ENCODE measurements at places on chromosomes 4 and X.

GRCh38 chr4:98514741-98515469, 143.5 kb downstream of the TSPAN5 start:
- no peak for DNase-seq

DNA sequence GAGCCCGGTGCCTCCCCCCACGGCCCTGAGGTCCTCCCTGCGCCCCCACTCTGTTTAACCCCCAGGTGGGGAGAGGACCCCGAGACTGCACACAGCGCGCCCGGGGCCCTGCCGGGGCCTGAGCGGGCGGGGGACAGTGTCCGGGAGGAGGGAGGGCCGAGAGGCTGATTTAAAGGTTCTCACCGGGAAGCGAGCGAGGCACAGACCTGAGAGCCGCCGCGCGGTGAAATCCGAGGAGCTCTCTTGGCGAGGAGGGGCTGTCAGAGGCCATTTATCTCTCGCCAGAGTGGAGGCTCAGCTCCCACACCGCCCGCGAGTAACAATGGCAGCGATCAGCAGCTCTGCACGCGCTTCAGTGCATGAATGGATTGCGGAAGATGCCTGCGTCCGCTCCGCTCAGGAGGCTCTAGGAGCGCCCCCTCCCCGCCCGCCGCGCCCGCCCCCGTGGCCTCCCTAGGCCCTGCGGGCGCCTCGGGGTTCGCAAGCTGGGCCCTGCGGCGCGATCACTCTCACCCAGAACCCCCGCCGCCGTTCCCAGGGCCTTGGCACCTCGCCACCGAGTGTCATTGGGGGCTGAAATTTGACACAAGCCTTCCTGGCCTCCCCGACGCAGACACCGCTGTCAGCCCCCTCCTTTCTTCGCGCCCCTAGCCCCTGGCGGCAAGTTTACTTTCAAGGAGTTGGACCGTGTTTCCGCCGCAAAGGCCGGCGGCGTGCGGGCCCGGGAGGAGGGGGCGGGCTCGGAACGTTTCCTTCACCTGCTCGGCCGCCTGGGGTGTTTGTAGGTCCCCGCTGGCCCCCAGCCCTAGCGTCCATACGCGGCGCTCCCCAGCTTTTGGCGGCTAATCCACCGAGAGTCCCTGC, 48.7 kb upstream of the BCOR start:
- DNase-seq: no peak

GRCh38 chr4:154516318-154517029, 24.9 kb upstream of the DCHS2 start:
- DNase-seq: no peak

- no peak for DNase-seq
Observed at GRCh38 chr4:174869339-174869738, 40.3 kb upstream of the GLRA3 start.

DNA sequence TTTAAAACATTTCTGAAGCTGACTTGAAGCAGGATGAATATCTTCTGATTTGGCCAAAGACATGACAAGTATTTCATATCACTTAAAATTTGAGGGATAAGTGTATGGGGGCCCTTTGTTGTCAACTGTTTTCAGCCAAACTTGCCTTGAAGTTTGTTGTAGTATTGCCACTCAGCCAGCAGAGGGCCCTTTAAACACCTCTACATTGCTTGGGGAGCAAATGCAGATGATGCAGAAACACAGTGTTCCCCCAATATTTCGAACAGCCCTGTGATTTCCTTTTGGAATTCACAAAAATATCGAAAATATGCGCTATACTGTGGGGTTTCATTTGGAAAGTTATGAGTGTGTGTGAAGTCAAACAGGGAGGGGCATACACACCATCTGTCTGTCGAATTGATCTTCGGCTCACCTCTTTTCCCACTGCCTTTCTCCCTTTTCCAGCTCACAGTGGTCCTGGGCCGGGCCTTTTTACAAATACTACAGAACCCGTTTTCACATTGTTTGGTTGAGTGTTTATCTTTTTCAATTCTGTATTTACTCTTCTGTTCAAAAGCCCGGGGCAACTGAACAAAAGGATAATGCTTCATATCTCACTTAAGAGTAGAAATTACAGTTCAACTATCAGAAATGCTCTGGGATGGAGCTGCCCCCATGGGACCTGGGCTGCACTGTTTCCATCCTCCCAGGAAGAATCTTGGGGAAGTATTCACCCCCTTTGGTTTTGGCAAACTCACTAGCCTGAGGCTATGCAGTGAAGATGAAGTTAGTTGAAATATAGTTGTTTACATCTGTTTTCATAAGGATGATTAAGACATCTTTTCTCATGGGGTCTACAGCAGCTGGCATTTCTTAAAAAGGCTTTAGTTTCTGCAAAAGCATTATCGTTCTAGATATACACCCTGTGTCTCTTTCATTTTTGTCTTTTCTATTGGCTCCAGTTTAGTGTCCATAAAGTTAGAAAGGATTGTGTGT, 137.6 kb downstream of the EGF start:
- peak; percentile 76 for DNase-seq

DNA sequence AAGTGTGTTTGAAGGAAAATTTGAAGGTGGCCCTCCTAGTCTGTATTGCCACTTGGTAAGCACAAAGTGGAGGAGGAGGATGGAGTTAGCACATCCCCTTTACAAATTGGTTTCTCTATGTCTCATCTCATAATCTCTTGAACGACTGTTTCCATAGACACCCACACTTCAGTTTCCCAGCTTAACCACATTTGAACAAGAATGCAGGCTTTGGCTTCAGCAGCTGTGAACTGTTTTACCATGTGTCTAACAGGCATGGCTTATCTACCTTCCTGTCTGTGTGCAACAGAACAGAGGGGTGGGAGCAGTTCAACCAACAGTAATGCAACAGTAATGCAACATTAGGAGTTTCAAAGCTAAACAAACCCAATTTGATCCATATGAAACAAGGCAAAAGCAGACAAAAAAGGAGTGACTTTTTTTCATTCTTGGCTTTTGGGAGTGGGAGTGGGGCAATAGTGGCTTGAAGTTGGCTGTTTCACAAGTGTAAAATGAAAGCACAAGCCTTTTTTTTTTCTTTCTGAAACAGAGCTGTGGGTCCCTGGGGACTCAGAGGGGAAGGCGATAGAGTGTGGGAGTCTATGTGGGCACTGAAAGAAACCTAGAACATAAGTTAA, 108.0 kb downstream of the ITM2A start:
- DNase-seq: no peak

GRCh38 chr4:85302756-85303155, 172.2 kb upstream of the ARHGAP24 start:
- no peak for DNase-seq

DNA sequence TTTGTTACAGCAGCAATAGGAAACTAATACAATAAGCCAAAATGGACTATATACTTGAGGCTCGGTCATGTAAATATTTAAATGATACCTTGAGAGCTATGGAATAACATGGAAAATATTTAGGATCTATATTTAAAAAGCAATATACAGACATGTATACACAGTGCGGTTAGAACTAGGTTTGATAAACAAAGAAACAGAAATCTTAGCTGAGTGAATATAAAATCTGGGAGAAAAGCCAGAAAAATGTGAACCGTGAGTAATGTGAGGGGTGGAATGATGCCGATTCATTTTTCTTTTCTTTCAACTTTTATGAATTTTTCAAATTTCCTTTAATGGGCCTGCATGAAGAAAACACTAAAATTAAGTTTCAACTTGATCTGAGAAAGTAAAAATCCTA, 104.1 kb downstream of the ATXN3L start:
- no peak for DNase-seq

GRCh38 chr4:167025670-167026069, 208.6 kb downstream of the SPOCK3 start:
- no peak for DNase-seq

- no peak for DNase-seq
Observed at GRCh38 chrX:86604607-86605006, 456.4 kb downstream of the DACH2 start.

DNA sequence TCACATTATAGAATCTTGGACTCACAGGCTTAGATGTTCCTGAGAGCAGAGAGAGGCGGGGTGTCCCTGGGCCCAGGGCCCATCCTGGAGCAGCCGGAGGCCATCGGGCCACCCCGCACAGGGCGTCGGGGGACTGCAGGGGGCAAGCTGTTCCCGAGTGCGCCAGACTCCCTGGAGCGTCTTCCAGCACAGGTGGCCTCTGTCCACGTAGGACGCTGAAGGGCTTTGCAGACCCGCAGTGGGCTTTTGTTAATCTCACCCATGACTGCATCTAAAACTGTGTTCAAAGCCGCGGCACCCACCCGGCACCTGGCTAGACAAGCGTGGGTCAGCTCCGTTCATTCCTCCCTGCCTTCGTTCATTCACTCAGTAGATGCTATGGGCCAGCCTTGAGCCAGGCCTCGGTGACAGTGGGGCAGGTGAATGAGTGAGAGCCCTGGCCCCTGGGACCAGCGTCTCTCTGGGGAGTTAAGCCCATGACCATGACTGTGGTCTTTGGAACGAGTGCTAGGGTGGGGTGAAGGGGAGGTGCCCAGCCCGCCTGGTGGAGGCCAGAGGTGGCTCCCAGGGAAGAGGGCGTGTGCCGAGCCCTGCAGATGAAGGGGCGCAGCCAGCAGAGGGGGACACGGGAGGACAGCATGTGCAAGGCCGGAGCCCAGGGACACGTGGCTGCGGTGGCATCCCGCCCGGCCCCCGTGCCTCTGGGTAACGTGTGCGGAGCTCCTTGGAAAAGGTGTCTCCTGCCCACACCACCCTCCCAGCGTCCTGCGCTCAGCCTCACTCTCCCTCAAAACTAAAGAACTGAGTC, 98.3 kb downstream of the HMX1 start:
- no peak for DNase-seq

Measured in hematopoietic multipotent progenitor cell treated with erythropoietin and hydrocortisone succinate and interleukin-3 and kit ligand, for 15 days (in vitro differentiated cells).